G401 (cell line): ENCODE measurements at places on chromosomes 12 and 14.
A peak's percentile ranks its signal among the peaks of the same experiment; 100 is the strongest.

- DNase-seq: peak; percentile 15
These were observed 723.4 kb upstream of the MDGA2 start for GRCh38 chr14:48398675-48399282.

DNA sequence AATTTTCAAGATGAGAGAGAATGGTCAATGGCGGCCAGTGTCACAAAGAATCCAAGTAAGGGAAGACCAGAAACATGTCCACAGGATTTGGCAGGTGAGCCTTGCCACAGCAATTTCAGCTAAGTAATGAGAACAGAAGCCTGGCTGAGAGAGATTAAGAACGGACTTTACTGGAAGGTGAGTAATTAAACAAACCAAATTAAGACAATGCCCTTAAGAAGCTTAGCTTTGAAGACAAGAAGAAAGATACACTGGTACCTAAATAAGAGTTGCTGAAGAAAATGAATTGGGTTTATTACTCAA, 145.4 kb upstream of the PLEKHG7 start:
- DNase-seq: no peak

DNA sequence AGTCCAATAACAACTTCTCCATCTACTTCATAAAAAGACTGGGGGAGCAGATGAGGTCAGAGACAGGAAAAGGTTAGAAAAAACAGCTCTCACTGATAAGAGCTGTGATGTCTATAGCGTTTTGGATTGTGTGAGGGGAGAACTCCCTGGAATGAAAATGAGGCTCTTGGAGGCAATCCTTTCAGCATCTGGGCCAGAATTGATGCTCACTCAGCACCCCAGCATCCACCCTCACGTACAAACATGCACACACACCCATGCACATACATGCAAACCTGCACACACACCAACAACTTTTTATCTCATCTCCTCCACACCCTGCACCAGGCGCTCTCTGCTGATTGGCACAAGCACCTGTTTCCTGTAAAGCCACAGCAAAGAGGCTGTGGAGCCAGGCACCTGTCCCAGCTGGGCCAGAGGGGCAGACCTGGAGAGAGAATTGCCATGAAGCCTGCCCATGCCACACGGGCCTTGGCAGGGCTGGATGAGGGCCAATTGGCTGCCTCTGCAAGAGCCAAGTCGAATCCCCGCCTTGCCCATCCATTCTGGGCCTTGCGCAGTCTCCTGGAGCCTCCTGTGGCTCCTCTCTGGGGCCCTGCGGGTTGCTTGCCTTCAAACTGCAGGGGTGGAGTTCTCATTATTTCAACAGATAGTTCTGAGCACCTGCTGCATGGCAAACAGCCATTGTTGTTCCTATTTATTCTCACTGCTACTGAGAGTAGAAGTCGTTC, 53.1 kb downstream of the SYNE3 start:
- peak; percentile 70 for DNase-seq

- DNase-seq: no peak
These were observed 23.4 kb upstream of the GLIPR1 start for GRCh38 chr12:75457191-75457590.

DNA sequence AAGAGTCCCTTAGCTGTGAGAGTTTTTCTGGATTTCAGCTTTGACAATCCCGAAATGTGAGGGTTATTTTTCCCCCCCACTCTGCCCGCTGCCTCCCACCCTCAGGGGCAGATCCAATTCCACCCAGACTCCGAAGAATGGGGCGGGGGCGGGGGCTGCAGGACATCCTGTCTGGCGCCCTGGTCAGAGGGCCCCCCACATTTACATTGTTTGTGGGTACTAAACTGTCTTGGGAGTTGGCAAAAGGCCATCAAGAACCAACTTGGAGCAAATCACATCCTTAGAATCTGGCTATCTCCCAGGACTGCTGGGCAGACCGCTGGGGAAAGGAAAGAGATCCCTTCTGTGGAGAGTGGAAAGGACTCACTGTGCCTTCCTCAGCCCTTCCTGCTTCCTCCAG, 2.4 kb downstream of the EMP1 start:
- no peak for DNase-seq

DNA sequence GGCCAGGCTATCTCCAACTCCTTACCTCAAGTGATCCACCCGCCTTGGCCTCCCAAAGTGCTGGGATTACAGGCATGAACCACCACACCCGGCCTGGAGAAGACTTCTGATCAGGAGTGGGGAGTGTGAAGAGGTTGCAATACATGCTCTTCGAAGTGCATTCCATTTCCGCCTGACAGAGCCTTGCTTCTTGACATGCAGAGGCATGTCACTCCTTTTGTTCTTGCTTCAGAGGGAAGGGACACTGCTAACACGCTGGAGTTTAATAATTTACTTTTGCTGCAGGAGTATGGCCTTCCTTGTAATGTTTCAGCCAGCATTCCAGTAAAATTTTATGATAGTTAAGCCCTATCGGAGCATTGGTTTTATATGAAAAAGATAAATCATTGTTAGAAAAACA, 74.9 kb downstream of the SLC25A47 start:
- DNase-seq: no peak

GRCh38 chr14:71437870-71438269, 494.4 kb upstream of the RGS6 start:
- DNase-seq: no peak

- DNase-seq: no peak
These were observed 245.0 kb downstream of the RGS6 start for GRCh38 chr14:72177251-72177650.

DNA sequence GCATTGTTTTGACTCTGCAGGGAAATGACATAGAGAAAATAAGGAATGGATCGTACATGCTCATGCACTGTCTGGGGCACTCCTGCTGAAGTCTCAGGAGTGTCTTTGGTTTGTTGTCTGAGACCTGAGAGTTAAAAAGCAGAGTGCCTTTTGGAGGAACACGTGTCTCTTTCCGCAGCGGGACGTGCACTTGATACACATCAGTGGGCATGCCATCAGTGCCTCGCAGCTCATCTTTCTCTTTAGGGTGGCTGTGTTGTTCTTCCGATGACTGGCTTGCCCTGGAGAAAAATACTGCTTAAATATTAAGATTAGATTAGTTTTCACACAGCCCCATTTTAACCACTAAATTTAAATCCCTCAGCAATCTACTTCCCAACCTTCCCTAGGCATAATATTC, 835.9 kb downstream of the DIO2 start:
- peak; percentile 74 for DNase-seq

- no peak for DNase-seq
These were observed 337.7 kb downstream of the EMP1 start for GRCh38 chr12:13534242-13534641.

GRCh38 chr14:92633724-92634123, 114.7 kb downstream of the LGMN start:
- DNase-seq: no peak

DNA sequence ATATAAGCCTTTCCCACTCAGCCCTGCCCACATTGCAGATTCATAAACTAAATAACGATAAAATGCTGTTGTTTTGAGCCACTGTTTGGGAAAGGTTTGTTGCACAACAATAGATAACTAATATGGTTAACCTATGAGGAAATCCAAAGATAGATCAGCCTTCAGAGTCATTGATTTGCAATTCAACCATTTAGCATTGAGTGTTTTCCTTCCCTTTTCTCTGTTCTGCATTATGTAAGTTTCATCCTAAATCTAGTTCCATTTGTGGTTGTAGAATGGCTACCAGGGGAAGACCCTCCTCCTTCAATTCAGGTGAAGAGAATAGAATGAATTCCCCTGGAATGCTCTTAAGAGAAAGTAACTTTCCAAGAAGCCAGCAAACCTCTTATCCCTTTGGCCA, 19.6 kb downstream of the TC2N start:
- no peak for DNase-seq

- DNase-seq: no peak
These were observed 34.6 kb downstream of the CKB start for GRCh38 chr14:103488071-103488470.

DNA sequence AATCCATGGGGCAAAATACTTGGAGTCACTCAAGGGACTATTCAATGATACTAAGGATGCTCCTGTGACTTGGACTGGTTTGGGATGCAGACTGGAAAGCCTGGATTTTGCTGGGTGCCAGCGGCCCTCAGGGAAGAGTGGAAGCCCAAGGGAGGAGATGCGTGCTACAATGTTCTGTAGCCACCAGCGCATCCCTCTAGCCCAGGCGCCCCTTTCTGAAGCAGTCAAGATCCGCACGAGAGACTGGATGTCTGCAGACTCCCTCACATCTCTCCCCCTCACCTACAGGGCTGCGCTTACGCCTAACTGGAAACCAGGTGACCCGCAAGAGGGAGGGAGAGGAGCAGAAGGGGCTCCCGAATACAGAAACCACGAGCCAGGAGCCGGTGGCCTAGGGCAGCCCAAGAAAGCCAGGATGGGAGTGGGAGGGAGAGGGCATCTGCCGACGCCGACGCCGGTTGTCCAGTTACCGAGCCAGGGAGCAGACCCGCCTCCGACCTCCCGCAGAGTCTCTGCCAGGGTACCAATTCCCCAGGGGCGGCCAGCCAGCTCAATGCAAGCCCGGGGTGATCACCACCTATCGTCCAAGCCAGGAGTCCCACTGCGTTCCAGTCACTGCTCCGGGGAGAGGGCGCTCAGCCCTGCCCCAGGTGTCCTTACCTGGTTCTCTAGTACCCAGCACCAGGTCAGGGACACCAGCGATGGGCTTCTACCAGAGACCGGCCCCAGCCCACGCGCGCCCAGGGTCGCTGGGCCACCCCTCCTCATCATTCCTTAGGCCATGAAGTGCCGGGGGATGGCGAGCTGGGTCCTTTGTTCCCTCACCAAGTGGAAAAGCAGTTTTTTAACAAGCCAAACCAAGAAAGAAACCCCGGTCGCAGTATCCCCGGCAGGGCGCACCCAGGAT, 1.2 kb downstream of the NTN4 start:
- no peak for DNase-seq

- DNase-seq: peak; percentile 75
These were observed 5.4 kb downstream of the C1QL4 start for GRCh38 chr12:49331380-49332222.

DNA sequence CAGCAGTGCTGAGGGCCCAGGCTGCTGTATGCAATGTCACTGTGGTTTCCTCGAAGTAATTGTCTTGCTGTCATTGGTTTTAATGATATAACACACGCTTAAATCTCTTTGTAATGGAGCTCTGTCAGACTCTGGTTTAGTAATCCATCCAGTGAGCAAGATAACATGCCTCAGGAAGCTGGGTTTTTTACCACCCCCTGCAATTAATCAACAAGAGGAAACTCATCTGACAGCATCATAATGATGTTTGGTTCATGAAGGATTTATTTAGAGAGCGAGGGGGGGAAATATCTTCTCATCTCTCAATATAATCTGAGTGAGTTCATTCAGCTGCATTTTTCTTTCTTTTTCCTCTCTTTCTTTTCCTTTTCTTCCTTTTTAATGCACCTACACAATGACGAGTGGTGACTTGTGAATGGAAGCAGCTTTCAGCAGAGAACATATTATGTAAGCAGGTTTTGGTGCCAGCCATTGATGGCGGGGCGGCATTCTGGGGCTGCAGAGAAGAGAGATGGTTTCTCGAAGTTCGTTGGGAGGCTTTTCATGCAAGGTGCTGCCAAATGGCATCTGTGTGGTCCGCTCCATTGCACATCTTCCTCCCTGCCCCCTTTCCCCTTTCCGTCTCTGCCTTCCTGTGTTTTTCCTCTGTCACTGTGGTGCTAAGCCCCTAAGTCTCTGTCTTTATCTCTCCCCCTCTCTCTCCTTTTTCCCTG, 6.7 kb downstream of the RPH3A start:
- peak; percentile 83 for DNase-seq

DNA sequence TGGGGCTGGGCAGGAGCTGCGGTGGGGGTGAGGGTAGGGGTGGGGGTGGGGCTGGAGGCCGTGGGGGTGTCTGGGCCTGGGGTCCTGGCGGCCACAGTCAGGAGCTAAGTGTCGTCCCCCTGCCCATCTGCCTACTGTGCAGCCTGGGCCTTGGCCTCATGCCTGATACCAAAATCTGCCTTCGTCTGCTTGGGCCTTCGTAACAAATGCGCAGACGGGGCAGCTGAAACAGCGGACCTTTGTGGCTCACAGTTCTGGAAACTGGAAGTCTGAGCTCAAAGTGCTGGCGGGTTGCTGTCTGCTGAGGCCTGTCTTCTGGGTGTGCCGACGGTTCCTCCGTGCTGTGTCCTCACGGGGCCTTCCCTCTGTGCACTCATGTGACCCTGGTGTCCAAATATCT, 61.7 kb downstream of the KIF26A start:
- no peak for DNase-seq
